Neuronal stem cell (in vitro differentiated cells): ENCODE measurements at places on chromosomes 5 and 9.

GRCh38 chr9:85427772-85428171 is 314.0 kb downstream of the AGTPBP1 start:
- no peak for DNase-seq

DNA sequence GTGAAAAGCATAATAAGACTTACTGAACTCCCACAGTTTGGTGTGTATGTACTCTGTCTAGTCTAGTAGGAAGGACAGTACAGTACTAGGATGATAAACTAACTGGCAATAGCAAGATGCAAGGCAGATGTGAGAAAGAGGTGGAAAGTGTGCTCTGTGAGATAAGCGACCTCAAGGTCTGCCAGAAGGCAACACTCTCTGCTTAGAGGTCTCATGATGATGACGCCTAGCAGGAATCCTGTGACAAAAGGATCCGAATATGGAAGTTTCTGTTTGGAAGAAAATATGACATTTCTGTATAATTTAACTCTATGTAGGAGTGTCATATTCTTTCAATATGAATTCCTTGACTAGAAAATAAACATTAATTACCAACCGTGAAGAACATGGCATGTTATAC is 112.2 kb downstream of the PLPPR1 start:
- no peak for DNase-seq

DNA sequence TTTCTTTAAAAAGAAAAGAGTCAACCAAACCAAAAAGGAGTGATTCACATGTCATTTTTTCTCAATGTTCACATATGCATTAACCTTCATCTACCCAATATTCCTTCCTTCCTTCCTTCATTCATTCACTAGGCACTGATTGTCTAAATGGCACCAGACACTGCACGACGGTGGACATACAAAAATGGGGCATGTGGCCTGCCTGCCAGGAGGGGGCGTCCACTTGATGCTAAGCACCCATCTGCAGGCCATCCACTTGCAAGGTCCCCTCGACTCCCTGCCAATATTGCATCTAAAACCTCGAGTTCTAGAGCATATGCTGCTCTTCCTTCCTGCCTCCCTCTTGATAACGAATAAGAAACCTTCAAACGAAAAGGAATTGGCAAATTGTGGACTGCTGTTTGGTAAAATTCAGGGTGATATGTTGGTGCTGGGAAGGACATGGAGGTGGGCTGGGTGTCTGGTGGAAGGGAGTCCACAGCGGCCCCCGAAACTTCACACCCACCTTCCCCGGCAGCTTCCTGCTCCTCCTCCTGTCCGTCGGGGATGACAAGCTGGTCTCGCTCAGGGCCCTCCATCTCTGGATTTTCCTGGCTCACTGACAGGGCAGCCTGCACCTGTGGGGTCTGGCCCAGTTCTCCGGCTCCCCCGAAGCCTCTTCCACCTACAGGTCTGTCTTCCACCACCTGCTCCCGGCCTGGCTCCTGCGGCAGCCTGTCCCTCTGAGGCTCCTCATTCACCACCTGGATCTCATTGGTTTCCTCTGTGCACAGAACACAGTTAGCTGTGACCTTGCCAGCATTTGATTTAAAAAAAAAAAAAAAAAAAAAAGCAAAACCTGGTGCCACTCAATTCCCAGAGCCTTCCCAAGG is 64.3 kb downstream of the GOLM1 start:
- DNase-seq = no peak

DNA sequence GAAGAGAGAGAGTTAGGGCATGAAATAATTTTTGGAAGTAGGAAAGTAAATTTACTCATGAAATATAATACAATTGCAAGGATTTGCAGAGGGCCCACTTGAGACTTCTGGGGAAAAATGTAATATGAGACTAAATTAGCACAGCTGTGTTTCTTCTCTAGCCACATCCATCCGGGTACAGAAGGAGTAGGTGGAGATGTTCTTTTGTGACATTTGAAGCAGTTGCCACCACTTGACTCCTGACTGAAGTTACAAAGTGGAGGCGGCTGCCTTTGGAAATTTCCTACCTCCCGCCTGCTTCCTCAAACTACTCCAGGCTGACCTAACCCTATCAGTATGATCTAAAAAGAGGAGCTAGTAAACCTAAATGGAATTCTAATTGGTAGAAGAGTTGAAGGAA is 58.1 kb upstream of the SHISAL2B start:
- no peak for DNase-seq

GRCh38 chr9:77175151-77175550 is 2.2 kb upstream of the VPS13A start:
- no peak for DNase-seq
